Effector memory CD4-positive, alpha-beta T cell (primary cell): ENCODE measurements at places on chromosomes 5 and 9.

GRCh38 chr9:137458194-137459151, 661 bp downstream of the NSMF start:
- no peak for DNase-seq
- peak overlapping the region; percentile 41 for H3K27ac ChIP-seq
- peaks cover 57% of the 10 kb centered on the region for H3K4me1 ChIP-seq
- no peaks in the 10 kb centered on the region for H3K27me3 ChIP-seq

DNA sequence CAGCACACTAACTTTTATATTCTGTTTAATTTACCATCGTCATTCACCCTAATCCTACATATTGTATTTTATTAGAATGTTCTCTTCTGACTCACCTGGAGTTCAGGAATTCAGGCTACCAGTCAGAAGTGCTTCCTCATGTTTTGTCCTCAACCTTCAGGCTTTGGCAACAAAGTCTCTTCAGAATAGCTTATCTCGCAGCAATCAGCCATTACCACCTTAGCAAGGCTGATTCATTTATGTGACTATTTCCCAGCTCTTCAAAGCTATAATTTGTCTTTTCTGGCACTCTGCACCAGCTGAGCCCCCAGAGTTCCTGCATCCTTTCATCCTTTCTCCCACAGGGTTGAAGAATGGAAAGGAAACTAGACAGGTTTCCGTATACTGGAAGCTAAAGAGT, 365.5 kb upstream of the CDH18 start:
- no peak overlapping the region for H3K4me3 ChIP-seq
- H3K27ac ChIP-seq: no peak overlapping the region
- DNase-seq: no peak
- H3K27me3 ChIP-seq: no peaks in the 10 kb centered on the region

DNA sequence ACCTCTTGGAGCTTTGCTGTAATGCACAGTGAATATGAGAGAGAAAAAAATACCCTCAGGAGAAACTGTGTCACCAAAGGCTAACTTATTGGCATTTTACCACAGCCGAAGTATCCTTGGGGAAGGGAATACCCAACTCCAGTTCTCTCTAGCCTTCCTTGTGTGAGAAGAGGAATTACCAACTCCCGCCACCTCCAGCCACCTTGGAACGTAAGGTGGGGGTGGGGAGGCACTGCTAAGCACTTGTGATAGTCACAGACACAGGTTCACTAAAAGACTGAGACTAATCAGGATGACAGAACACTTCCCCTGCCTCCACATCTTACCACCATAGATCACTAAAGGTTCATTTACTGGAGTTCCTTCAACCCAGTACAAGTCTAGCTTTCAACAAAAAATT, 102.0 kb upstream of the ADAMTS19 start:
- H3K4me3 ChIP-seq: no peak overlapping the region
- no peaks in the 10 kb centered on the region for H3K36me3 ChIP-seq
- no peaks in the 10 kb centered on the region for H3K4me1 ChIP-seq
- no peak for DNase-seq
- H3K27me3 ChIP-seq: no peaks in the 10 kb centered on the region
- no peak overlapping the region for H3K27ac ChIP-seq

DNA sequence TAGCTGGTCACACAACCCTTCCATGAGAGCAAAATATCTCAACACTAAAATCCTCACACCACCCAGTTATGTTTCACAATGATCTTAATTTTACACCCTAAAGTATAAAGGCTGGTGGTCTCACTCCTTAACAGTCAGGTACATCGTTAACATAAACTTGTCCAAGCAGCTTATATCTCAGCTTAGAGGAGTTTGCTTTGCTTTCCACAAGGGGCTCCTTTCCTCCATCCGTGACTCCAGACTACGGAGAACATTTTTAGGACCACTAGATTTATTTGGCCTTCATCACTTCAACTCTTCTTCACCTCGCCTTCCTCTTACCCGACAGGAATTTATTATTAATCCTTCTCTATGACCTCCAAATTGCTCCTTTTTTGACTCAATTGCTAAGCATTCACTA, 1014.1 kb upstream of the NUDT12 start:
- H3K36me3 ChIP-seq: no peaks in the 10 kb centered on the region
- no peaks in the 10 kb centered on the region for H3K27me3 ChIP-seq
- H3K4me3 ChIP-seq: no peak overlapping the region
- no peaks in the 10 kb centered on the region for H3K4me1 ChIP-seq
- no peak overlapping the region for H3K27ac ChIP-seq

DNA sequence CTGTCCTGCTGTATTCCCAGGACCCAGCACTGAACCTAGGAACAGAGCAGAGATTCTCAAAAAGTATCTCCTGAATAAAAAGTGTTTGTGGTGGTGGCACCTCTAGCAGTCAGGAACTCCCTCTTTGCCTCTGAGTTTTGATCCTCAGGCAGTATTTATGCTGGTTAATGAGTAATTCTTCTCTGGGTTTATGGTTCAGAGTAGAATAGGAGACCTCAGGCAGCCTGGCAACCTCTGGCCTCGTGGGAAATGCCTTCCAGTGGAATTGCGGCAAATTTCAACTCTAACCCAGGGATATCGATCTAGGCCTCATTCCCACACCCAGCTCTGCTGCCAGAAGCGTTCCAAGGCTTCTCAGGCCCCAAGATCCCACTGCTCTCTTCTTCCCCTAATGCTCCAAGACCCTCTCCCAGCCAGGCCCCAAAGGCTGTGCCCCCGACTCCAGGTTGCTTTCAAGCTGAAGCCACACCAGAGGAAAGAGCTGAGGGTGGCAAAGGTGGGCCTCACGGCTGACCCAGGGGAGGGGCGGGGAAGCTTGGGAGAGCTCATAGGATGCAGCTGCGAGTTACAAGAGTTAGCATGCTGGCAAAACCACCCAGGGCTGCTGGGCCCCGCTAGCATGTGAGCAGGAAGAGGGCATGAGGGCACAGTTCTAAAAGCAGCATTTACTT, 10.9 kb upstream of the HDHD3 start:
- H3K4me3 ChIP-seq: no peak overlapping the region
- H3K4me1 ChIP-seq: no peaks in the 10 kb centered on the region
- no peak for DNase-seq
- H3K27ac ChIP-seq: no peak overlapping the region
- peaks cover 53% of the 10 kb centered on the region for H3K36me3 ChIP-seq

- peak overlapping the region; percentile 8 for H3K27ac ChIP-seq
- no peaks in the 10 kb centered on the region for H3K4me1 ChIP-seq
Measured at GRCh38 chr9:89388084-89388867, 70.0 kb downstream of the SECISBP2 start.

GRCh38 chr5:172109749-172110148, 78.3 kb downstream of the STK10 start:
- no peaks in the 10 kb centered on the region for H3K27me3 ChIP-seq
- no peak overlapping the region for H3K4me3 ChIP-seq
- peaks cover 46% of the 10 kb centered on the region for H3K4me1 ChIP-seq
- no peak overlapping the region for H3K27ac ChIP-seq
- peaks cover 19% of the 10 kb centered on the region for H3K36me3 ChIP-seq

DNA sequence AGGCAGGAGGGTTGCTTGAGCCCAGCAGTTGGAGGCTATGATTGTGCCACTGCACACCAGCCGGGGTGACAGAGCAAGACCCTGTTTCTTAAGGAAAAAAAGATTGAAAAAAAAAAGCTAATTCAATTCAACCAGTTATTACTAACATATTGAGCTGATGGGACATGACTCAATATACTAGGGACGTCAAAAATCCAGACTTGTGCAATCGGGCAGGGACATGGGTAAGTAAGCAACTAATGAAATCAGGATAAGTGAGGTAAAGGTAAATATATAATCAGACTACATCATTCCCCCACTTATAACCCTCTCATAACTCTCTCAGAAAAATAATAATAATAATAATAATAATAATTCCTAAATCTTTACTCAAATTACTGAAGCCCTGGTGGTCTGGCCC, 975 bp upstream of the HAVCR1 start:
- no peaks in the 10 kb centered on the region for H3K27me3 ChIP-seq
- no peaks in the 10 kb centered on the region for H3K4me1 ChIP-seq
- H3K27ac ChIP-seq: no peak overlapping the region
- H3K4me3 ChIP-seq: no peak overlapping the region
- no peak for DNase-seq

- peaks cover 14% of the 10 kb centered on the region for H3K4me1 ChIP-seq
- DNase-seq: no peak
- no peaks in the 10 kb centered on the region for H3K36me3 ChIP-seq
- no peak overlapping the region for H3K4me3 ChIP-seq
- H3K27me3 ChIP-seq: no peaks in the 10 kb centered on the region
- no peak overlapping the region for H3K27ac ChIP-seq
Measured at GRCh38 chr9:71897577-71897976, 13.4 kb downstream of the ABHD17B start.

DNA sequence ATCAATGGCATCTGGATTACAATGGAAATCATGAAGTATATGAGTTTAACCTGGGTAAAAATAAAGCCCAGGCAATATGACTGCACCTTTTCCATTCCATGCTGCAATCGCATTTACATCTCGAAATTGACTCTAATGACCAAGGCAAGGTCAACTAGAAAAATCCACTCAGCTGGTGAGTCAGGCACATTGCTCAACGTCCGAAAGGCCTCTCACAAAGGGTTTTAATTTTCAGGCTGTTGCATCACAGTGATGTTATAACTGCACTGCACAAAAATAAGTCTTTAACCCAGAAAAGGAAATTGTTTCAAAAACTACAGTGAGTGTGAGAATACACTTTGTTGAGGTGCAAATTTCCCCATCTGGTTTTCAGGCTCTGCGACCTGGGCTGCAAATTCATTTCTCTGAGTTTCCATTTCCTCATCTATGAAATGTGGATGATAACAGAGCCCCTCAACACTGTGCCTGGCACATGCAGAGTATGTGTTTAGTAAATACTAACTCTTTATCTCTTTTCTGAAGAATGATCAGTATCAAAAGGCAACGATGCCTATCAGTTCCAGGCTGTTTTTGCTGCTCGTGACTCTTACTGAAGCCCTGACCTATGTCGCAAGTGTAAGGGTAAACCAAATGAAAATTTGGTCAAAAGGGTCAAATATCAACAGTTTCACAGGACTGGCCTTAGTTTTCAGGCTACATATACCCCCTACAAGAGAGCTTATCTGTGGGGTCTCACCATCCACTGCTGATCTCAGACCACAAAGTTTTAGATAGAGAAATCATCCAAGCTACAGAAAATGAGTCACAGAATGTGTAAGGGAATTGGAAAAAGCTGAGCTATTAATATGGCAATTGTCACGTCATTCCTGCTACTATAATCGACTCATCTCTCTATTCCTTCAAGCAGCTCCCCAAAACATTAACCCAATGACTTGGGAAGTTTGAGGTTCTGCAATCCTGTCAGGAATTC, 4.1 kb downstream of the NFIL3 start:
- no peak overlapping the region for H3K27ac ChIP-seq
- peaks cover 28% of the 10 kb centered on the region for H3K27me3 ChIP-seq
- H3K4me1 ChIP-seq: peaks cover 25% of the 10 kb centered on the region
- DNase-seq: no peak
- no peaks in the 10 kb centered on the region for H3K36me3 ChIP-seq

DNA sequence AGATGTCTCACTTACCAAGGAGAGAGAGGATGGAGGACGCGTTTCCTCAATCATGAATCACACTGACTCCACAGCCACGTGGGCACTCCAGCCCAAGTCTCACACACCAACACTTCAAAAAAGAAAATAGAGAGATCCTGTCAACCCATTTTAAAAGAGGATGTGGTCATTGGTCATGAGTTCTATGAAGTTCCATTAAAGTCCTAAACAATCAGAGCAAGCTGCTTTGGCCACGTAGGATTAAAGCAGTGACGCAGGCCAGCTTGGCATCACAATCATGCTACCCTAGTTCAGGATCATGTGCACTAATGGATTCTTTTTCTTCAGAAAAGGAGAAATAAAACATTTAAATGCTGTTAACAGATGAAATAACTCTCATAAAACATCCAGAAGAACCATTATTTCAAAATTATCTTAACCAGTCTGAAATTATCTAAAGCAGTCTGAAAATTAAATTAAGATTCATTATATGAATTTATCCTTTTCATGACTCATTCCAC, 108.1 kb downstream of the SEMA5A start:
- no peak overlapping the region for H3K27ac ChIP-seq
- no peaks in the 10 kb centered on the region for H3K4me1 ChIP-seq
- DNase-seq: no peak
- H3K4me3 ChIP-seq: no peak overlapping the region
- no peaks in the 10 kb centered on the region for H3K36me3 ChIP-seq
- H3K27me3 ChIP-seq: no peaks in the 10 kb centered on the region

DNA sequence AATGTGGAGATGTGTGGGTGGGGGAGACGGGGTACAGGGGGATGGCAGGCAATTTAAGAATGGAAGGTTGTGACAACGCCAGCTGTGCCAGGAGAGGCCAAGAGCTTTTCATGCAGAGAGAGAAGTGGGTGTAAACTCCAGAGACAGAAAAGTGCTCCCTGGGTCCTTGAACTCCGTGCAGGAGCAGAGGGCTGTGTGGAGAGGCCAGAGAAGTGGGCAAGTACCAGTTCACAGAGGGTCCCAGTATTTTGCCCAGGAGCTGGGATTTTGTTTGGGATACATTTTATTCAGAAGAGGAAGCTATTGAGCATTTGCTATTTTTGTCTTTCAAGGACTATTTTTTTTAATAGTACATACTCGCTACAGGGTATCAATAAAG, 19.5 kb upstream of the TCERG1 start:
- no peaks in the 10 kb centered on the region for H3K27me3 ChIP-seq
- H3K36me3 ChIP-seq: no peaks in the 10 kb centered on the region
- H3K4me3 ChIP-seq: no peak overlapping the region
- DNase-seq: no peak

- no peaks in the 10 kb centered on the region for H3K27me3 ChIP-seq
- H3K27ac ChIP-seq: no peak overlapping the region
- no peaks in the 10 kb centered on the region for H3K4me1 ChIP-seq
- H3K36me3 ChIP-seq: peaks cover 38% of the 10 kb centered on the region
- DNase-seq: no peak
- H3K4me3 ChIP-seq: no peak overlapping the region
Measured at GRCh38 chr5:38938424-38938823, 92.6 kb downstream of the OSMR start.

DNA sequence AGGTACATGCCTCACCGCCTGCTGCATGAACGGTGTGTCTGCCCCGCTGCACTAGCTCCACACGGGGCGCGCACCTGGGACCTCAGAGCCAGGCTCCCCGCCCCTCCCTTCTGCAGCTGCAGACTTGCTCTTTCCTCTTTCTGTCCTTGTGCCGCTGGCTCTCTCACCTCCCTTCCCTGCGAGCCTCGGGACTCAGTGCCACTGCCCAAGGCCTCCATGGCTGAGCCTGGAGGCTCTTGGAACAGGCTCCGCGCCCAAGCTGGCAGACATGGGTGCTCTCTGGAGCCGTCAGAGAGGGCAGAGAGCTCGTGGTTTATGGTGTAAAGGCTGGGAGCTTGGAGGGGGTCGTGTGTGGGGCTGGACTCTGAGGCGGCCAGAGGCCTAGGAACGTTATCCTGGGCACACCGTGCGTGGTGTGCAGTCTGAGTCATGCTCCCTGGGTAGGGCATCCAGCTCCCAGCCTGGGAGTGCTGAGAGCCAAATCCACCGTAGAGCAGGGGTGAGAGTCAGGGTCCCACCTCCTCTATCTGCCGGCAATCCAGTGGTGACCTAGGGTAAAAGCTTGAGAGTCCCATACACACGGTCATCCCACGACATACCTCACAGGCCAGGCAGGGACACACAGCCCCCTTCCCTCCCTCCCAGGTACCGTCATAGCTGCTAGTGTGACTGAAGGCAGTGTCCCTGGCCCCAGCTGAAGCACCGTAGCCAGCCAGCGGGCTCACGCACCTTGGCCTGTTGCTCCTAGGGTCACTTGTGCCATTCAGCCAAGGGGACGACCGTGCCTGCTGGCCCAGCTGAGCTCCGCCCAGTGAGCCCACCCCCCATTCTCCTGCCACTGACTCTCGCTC, 22.4 kb downstream of the GOLGA2 start:
- peaks cover 4% of the 10 kb centered on the region for H3K36me3 ChIP-seq
- H3K27ac ChIP-seq: no peak overlapping the region
- no peak for DNase-seq
- no peak overlapping the region for H3K4me3 ChIP-seq
- no peaks in the 10 kb centered on the region for H3K27me3 ChIP-seq
